Astrocyte (in vitro differentiated cells and primary cell): ENCODE measurements at places on chromosomes 4 and X. TPM values are rescaled to one million over a fixed set of nuclear protein-coding genes. Genes with fewer than 3 reads are reported as not detected.

The FAM53A gene
- 2.1 and 3.4 TPM in 2 replicates for total RNA-seq

DNA sequence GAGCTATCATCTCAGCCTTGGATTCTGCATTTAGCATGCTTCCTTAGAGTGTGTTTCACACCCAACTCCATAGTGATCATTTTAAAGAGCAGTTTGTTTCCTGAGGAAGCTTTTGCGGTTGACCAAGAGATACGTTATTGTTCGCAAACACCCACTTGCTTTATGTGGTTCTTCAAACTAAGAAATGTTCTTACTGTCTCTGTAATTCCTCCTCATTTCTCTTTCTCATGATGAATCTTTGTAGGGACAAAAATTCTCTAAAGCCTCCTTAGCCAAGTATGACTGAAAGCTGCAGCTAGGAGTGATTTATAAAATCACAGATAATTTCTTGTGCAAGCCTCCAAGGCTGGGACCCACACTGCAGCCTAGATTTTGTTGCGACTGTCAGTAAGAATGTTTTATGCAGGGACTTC, 10.0 kb downstream of the TNIP3 start:
- H3K27ac ChIP-seq = no peak overlapping the region
- no peaks in the 10 kb centered on the region for H3K36me3 ChIP-seq
- H3K27me3 ChIP-seq = no peaks in the 10 kb centered on the region
- no peak overlapping the region for H3K4me3 ChIP-seq
- DNase-seq = no peak

- H3K27ac ChIP-seq = no peak overlapping the region
- no peaks in the 10 kb centered on the region for H3K27me3 ChIP-seq
- peak; percentile 1 for DNase-seq
- no peaks in the 10 kb centered on the region for H3K36me3 ChIP-seq
- no peak overlapping the region for H3K4me3 ChIP-seq
Observed at GRCh38 chr4:106494066-106494465, 125.5 kb upstream of the GIMD1 start.

DNA sequence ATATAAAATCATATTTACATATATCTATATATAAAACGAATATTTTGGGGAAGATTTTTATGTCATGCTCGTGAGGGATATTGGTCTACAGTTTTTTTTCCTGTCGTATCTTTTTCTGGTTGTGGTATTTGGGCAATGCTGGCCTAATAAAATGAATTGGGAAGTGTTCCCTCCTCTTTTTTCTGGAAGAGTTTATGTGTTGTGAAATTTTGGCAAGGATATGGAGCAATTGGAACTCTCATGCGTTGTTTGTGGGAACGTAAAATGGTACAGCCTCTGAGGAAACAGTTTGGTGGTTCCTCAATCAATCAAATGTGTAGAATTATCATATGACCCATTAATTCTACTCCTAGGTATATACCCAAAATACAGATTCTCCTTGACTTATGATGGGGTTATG, 69.8 kb downstream of the ZNF182 start:
- H3K4me3 ChIP-seq = no peak overlapping the region
- no peaks in the 10 kb centered on the region for H3K27me3 ChIP-seq
- H3K27ac ChIP-seq = no peak overlapping the region
- no peaks in the 10 kb centered on the region for H3K4me1 ChIP-seq

The HS3ST1 gene
- 0.18 and 0.22 TPM in 2 replicates for total RNA-seq
